ENCODE measurements at places on chromosomes 12 and 14.
A peak's percentile ranks its signal among the peaks of the same experiment; 100 is the strongest.

DNA sequence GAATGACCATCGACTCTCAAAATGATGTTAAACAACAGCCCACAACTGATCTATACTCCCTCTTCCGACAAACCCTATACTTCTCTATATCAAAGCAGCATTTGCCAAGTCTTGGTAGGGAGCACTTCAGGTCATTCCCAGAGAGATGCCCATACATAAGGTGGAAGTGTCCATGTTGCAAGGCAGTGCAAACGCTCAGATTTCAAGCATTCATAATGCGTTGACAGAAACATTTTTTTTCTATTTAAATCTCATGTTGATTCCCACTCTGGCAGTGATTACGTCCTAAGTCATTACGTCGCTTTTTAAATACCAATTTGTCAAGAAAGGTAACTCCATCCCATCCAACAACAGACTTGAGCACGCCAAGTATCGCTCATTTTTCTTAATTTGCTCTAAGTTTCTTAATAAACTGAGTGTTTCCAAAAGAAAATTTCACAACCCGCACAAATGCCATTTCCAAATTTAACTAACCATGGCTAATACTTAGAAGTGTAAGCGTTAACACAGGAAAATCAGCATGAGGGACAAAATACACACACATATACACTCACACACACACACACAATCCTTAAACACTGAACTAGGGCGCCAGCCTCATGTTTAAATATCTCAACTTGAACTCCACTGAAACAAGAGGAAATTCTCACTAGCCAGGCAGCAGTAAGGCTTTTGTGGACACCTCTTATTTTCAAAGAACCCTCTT lies 1.1 kb downstream of the GXYLT1 start:
- peaks cover 3% of the 10 kb centered on the region for H3K36me3 ChIP-seq
- no peak for DNase-seq
- H3K4me3 ChIP-seq: peak overlapping the region; percentile 92
- H3K27ac ChIP-seq: peak overlapping the region; percentile 60

GRCh38 chr12:98121963-98122362 lies 393.4 kb upstream of the TMPO start:
- H3K36me3 ChIP-seq: no peaks in the 10 kb centered on the region
- no peak overlapping the region for H3K4me3 ChIP-seq
- no peaks in the 10 kb centered on the region for H3K4me1 ChIP-seq
- no peak overlapping the region for H3K27ac ChIP-seq
- no peaks in the 10 kb centered on the region for H3K27me3 ChIP-seq
- DNase-seq: no peak

DNA sequence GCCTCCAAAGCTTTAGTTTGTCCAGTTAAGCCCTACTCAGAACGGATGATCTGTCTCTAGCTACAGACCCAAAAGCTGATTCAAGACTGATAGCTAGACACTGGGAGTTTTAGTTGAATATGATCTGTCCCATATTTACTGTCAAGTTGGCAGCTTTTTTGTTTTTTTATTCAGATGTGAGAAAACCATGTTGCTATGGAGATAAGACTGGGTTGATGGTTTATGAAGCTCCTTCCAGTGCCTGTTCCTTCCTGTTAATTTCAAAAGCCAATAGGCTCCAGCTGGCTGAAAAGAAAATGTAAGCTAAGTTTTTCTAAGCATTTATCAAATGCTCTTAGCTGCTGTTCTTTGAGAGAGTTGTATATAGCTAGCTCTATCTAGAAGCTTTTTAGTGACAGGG lies 4.7 kb downstream of the DYNLL1 start:
- H3K4me3 ChIP-seq: no peak overlapping the region
- DNase-seq: no peak
- H3K27me3 ChIP-seq: no peaks in the 10 kb centered on the region
- H3K4me1 ChIP-seq: peaks cover 24% of the 10 kb centered on the region

GRCh38 chr12:17577405-17577804 lies 512.6 kb downstream of the RERGL start:
- H3K27ac ChIP-seq: no peak overlapping the region

Data from activated T-helper 2 cell treated with anti-CD3 and anti-CD28 coated beads, Interferon-gamma antibody, Interleukin-2, Interleukin-4, amounts not matched to agents 10 μg/mL and 5 μg/mL and 100 μg/mL, durations not matched to agents 14 hours and 24 hours and 36 hours (primary cell).